ENCODE measurements at places on chromosomes 7 and 10.

GRCh38 chr10:113423981-113424721 is 128.7 kb upstream of the HABP2 start:
- no peak for DNase-seq

- DNase-seq: peak; percentile 24
These were observed 533.5 kb downstream of the AUTS2 start for GRCh38 chr7:70131817-70132216.

- DNase-seq: no peak
These were observed 2.8 kb downstream of the MPP7 start for GRCh38 chr10:28300027-28300426.

DNA sequence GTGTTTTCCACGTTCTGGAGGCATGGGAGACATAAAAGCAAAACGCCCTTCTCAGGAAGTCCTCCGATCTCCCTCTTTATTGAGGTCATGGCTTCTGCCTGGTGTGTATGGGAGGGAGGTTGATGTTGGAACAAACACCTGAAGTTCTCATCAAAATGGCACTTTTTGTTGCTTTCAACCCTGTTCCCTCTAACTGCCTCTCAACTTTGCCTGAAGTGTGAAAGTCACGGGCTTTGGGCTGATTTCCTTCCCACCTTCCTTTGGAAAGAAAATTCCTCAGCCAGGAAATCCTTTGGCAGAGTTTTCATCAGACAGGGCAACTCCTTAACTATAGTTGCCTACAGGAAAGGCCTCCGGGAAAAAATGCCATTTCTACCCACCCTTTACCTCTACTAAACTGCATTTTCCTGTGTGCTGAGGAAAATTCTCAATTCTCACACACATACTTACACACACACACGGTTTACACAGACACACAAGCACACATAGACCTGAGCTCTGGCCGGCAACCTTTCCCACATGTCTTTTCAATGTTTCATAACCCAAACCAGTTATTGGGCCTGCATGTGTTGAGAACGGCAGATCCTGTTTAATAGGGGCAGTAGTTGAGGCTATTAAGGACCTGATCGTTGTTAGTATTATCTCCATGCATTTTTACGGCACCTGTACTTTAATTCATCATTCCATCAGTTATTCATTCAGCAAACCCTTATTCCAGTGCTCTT is 36.4 kb downstream of the CYP17A1 start:
- DNase-seq: no peak

DNA sequence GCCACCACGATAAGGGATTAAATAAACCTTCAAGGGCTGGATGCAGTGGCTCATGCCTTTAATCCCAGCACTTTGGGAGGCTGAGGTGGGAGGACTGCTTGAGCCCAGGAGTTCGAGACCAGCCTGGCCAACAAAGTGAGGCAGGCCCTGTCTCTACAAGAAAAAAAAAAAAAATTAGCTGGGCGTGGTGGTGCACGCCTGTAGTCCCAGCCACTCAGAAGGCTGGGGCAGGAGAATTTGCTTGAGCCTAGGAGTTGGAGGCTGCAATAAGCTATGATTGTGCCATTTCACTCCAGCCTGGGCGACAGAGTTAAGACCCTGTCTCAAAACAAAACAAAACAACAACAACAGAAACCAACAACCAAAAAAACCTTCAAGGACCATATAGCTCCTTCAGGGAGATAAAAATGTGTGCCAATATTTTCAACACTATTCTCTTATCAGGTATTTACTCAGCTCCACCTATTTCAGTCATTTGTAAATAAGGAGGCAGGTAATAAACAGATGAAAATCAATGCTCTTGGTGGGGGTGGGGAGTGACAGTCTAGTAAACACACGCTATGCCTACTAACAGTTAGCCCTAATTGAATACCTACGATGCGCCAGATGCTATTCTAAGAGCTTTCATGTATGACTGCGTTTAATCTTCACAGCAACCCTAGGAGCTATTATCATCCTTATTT is 13.2 kb downstream of the BAIAP2L1 start:
- peak; percentile 45 for DNase-seq

DNA sequence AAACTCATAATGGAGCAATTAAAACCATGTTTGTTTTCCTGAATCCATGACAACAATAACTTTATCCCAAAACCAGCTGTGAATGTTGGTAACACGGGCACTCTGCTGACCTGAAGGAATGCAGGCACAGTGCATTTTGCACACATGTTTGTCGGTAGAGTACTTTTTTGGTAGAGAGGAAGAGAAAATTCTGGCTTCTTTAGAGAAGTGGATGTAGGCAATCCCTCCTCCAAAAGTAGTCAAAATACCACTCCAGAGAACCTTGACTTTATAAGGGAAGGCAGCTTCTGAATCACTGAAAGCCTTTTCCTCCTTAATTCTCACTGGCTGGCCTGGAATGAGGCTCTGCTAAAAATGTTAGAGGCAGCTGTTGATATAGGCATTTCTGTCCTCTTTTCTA is 15.8 kb upstream of the ACTA2 start:
- no peak for DNase-seq

DNA sequence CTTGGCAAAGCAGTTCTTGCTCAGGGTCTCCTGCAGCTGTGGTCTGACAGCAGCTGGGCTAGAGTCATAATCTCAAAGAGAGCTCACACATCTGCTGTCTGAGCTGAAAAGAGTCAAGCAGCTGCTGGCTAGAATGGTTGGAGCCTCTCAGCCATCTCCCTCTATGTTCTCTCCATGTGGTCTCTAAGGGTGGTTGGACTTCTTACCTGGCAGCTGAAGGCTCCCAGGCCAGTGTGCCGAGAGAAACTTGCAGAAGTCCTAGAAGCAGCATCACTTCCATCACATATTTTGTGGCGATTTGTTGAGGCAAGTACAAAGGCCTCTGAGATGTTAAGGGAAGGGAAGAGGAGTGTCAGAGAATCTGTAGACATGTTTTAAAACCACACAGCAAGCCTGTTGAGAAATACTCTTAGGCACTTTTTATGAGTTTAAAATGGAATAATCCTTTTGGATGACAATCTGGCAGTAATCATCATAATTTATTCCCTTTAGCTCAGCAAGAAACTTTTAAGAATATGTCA is 93.2 kb downstream of the REEP3 start:
- DNase-seq: no peak

DNA sequence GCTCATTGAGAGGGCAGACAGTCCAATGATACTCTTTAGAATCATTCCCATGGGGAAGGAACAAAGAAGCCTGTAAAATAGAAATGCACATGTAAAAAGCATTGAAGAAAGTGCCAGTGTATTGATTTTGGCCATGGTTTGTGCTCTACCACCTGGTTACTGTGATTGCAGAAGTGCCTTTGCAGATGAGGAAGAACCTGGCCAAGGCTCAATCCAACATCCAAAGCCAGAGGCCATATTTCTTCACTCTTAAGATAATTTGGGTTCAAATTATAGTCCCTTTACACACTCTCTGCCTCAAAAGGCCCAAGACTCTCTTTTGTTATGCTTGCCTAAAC is 122.1 kb downstream of the EGFR start:
- DNase-seq: peak; percentile 74

DNA sequence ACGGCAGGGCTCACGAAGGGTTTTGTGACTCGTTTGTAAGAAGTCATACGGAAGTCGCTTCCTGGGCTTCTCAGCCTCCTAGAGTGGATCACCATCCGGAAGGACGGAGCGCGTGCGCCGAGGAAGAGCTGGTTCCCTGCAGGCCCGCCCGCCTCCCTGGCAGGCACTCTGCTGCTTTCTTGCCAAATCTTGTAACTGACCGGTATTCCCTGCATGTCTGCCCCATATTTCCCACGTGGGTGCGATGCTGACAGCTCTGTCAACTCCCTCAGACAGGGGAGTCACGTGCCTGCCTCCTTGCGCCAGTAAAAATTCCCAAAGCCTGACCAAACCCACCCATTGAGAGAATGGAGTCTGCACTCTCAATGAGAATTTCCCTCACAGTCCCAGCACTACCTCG is 12.7 kb downstream of the SHH start:
- DNase-seq: no peak

GRCh38 chr7:96322373-96322695 is 436 bp upstream of the SLC25A13 start:
- no peak for DNase-seq

DNA sequence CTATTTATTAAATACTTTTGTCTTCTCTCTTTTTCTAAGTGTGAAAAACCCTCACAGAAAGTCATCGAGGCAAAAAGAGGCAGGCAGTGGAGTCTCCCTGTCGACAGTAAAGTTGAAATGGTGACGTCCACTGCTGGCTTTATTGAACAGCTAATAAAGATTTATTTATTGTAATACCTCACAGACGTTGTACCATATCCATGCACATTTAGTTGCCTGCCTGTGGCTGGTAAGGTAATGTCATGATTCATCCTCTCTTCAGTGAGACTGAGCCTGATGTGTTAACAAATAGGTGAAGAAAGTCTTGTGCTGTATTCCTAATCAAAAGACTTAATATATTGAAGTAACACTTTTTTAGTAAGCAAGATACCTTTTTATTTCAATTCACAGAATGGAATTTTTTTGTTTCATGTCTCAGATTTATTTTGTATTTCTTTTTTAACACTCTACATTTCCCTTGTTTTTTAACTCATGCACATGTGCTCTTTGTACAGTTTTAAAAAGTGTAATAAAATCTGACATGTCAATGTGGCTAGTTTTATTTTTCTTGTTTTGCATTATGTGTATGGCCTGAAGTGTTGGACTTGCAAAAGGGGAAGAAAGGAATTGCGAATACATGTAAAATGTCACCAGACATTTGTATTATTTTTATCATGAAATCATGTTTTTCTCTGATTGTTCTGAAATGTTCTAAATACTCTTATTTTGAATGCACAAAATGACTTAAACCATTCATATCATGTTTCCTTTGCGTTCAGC is 43.4 kb downstream of the TARP start:
- DNase-seq: no peak

- DNase-seq: no peak
These were observed 94.4 kb upstream of the KIF5B start for GRCh38 chr10:32150532-32151101.

DNA sequence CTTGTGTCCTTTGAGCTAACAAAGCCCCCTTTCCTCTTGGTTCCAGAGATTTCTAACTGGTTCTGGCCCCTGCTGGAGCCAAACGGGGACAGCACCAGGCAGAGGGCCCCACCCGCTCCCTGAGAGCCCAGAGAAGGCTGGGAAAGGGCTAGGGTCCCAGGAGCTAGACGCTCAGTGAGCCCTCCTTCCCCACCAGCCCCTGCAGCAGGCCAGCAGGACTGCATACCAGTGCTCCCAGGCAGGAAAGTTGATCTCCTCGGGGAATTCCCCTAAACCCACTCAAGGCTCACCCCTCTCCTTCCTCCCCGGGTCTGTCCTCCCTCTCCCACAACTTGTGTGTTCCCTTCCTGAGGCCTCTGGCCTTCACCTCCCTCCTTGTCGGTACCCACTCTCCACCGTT is 47.7 kb downstream of the PAX2 start:
- DNase-seq: no peak

- DNase-seq: no peak
These were observed 199.9 kb upstream of the GRB10 start for GRCh38 chr7:50982626-50983025.

DNA sequence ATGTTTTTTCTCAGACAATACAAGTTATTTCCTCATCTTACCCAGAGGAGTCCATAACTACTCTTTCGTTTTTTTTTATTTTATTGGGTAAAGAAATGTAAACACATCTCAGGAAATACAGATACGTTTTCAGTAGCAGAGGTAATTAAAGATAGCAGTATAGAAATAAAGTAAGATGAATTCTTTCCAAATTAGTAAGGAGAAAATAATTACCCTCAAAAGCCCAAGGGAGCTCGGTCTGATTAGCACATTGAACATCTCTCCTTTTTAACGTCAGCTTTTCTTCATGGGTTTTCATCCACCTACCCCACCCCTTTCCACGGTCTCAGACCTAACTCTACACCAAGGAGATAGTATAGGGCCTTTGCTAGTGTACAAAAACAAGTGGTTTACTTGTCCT is 294.2 kb downstream of the GRID1 start:
- DNase-seq: no peak

- DNase-seq: no peak
These were observed 579.4 kb downstream of the GATA3 start for GRCh38 chr10:8633909-8634308.

DNA sequence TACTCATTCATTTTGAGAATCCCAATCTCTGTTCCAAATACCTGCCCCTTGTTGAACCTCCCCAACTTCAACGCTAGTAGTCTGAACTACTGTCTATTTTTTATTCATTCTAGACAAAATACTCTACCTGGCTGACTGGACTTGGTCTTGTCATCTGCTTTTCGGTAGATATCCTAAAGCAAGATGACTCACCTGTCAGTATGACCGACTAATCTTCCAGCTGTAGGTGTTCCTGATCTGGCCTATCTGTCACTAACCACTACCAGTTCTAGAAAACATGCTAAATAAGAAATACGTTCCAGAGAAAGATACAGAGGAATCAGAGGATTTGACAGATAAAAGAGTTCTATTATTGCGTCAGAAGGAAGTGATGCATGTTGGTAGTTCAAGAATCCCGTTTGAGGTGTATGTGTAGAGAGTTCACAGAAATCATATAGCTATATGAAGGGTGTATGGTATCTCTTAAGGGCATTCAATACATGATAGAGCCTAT is 81.1 kb downstream of the IDE start:
- DNase-seq: no peak

- no peak for DNase-seq
These were observed 169.3 kb downstream of the FAM107B start for GRCh38 chr10:14605231-14605925.

DNA sequence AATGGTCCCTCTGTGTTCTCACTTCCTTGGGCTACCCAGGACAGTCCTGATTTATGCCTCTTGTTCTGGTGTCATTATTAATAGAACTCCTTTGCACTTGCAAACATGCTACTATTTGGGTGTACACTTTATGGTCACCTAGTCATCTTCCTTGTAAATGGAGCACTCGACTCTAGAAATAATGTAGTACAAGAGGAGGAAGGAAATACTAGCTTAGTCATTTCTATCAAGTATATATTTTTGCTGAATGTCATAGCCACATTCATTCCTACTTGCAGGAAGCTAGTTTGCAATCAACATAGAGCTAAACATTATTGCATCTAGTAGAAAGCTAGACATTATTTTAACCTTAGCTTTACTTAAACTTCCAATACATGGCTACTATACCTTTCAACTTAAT is 335.3 kb downstream of the MAGI2 start:
- DNase-seq: no peak

DNA sequence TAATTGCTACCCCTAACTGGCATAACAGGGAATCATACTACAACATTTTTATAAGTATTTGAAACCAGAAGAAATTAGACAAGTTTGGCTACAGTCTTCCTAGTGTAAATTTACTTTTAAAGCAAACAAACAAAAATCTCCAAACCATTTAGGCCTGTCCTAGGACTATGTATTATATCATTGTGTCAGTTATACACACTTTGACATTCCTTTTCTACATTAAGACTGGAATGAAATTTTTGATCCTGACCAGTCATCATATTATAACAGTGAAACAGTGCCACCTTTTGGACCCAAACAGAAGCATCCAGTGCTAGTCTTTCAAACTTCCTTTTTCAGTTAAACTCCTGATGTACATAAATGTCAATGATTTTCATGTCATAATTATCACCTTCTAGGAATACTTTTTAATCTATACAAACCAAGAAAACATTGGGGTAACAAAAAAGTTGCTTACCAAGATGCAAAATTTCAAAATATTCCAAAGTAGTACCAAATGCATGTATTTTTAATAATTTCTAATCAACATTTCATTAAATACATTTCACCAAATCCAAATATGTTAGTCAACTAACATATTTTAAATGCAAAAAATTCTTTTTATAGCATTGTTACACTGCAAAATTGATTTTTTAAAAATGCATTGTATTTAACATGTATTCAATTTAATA is 75.7 kb downstream of the IMMP2L start:
- peak; percentile 37 for DNase-seq

All from DMS153 (cell line).